ENCODE measurements at places on chromosomes 6 and 20. TPM values are rescaled to one million over a fixed set of nuclear protein-coding genes. Genes with fewer than 3 reads are reported as not detected.

ECI2 gene
- 47.7 TPM for total RNA-seq

GRCh38 chr6:164990901-164991300, 318.5 kb downstream of the C6orf118 start:
- no peak for DNase-seq
- H3K4me3 ChIP-seq, result no peak overlapping the region
- H3K27me3 ChIP-seq, result no peaks in the 10 kb centered on the region
- H3K36me3 ChIP-seq, result no peaks in the 10 kb centered on the region

GRCh38 chr6:90605749-90606340, 19.0 kb upstream of the MAP3K7 start:
- no peaks in the 10 kb centered on the region for H3K27me3 ChIP-seq
- no peak for DNase-seq
- no peak overlapping the region for H3K27ac ChIP-seq
- H3K4me1 ChIP-seq, result no peaks in the 10 kb centered on the region

DNA sequence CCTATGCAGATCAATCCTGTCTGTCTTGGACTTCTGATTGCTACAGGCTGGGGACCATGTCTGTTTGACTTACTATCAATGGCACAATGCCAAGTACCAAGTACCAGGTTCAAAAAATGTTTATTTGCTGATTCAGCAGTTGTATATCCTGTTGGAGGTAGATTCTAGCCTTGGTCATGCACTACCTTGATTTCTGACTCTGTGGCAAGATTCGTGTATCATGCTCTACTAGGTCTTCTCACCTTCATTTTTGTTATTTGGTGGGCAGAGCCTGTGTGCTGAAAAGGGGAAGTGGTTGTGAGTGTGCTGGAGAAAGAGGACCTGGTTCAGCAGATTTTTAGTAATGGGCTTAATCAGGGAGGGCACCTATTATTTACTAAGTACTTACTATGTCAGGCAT, 192.4 kb upstream of the MYLIP start:
- H3K27me3 ChIP-seq, result no peaks in the 10 kb centered on the region
- no peak overlapping the region for H3K27ac ChIP-seq
- no peak overlapping the region for H3K4me3 ChIP-seq

DNA sequence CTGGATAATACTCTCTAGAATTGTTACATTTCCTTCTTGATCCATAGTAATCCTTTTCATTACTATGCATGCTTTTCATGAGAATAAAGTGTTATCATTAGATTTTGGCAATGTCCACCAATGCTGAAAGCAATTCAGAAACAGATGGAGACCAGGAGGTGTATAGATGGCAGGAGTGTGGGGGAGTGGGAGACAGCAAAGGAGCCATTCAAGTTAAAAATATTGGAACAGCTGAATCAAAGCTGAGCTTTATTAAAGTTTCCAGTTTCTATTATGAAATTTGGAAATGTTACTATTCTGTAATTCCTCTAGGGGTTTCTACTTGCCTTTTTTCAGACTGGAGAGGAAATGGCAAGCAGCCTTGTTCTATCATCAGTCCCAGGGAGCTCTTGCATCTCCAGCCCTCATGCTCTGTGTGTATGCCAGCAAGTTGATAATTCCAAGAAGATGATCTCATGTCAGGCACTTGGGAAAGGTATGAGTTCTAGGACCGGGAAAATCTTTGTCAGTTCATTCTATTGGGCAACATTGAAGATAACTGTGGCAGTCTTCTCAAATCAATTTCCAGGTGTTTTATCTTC, 228.0 kb downstream of the CD109 start:
- H3K36me3 ChIP-seq, result no peaks in the 10 kb centered on the region
- H3K27me3 ChIP-seq, result no peaks in the 10 kb centered on the region
- H3K4me1 ChIP-seq, result no peaks in the 10 kb centered on the region
- DNase-seq, result no peak
